ELR (cell line): ENCODE measurements at places on chromosomes 2 and 18.

DNA sequence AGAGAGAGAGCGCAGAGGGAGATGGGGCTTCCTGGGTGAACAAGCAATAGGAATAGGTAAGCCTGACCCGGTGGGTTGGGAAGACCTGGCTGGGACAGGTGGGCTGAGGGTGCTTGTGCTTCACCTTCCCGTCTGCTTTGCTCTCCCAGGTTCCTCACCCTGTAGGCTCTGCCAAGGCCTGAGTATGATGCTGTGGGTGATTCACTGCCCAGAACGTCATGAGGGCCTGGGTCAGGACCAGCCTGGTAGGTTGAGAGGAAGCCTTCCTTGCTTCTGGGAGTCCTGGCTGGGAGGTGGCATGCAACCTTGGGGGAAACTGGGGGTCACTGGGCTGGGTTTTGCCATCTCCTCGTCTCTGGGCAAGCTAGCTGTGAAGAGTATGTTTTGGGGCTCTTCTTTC is 220.2 kb upstream of the APCDD1 start:
- no peak for DNase-seq

- no peak for DNase-seq
These were observed 19.8 kb downstream of the MAP4K4 start for GRCh38 chr2:101717071-101717845.

GRCh38 chr2:232230560-232230959 is 148.0 kb upstream of the ALPP start:
- peak; percentile 40 for DNase-seq

DNA sequence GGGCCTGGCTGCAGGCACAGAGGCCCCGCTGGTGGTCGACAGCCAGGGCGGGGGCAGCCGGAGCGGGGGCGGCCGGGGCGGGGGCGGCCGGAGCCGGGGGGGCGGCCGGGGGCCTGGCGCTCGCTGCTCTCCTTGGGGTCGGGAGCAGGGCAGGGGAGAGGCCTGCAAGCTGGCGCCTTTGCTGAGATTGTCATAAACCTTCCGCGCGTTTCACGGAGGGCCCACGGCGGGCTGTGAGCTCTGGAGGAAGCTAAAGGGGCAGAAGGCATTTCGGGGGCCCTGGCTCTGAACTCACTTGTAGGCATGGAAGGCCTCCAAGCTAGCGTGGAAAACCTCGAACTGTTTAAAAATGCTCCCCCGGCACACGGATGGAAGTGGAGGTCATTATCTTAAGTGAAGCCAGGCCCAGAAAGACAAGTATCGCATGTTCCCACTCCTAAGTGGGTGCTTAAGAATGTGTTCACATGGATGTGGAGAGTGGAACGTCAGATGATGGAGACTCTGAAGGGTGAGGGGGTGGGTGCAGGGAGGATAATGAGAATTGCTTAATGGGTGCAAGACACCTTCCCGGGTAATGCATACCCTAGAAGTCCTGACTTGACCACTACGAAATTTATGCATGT is 629 bp downstream of the PRELID3A start:
- peak; percentile 30 for DNase-seq

DNA sequence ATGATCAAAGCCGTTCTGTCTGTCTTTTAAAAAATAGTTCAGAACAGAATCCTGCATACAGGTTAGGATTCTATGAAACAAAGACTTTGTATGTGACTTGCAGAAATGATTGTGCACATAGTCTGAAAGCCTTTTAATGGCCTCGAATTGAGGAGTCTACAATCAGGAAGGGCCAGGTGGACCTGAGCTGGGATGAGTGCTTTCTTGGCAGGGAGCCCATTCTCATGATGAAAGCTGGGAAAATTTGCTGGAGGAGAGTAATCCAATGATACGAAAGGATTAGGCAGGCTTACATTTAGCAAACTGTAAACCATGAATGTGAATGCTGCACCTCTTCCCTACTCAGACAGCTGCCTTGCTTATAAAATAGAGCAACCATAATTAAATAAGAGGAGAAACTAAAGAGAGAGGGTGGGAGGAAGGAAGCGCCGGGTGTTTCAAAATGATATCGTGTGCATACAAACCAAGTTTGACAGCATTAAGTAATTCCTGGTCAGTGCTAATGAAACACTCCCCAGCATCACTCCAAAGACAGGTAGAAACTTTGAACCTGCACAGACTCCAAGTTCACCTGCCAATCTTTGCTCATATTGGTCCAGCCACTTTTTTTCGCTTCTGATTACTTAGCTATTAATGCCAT is 23.7 kb upstream of the CXCR4 start:
- DNase-seq = no peak

DNA sequence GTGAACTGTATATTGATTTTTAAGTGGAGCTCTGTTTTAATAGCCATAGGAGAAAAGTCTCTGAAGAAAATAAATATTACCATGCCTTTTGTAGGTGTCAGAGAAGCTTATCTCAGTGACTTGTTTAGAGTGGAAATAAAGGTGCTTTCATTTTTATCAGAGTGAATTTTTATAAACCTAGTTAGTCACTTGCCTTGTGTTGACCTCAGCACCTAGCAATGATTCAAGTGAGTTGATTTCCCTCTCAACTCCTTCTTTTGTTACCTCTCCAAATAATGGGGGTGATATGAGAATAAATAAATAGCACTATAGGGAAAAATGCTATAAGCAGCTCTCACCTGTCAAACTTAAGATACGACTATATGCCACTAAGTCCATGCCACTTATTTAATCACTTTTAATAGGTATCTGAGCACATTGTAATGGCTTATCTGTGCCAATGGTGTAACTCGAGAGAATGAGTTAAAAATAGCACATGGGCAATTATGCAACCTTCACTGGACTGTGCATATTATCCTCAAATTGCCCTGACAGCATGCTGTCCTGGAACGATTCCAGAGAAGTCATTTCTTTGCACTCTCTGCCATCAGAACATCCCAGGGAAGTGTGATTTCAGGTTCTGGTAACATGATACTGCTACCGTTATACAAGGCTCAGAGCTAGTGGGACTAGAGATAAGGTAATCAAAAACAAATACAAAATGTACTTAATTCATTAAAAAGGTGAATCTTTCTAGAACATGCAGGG is 290.8 kb downstream of the CCDC85A start:
- peak; percentile 9 for DNase-seq

- no peak for DNase-seq
These were observed 393.4 kb downstream of the ALK start for GRCh38 chr2:29527947-29528346.

DNA sequence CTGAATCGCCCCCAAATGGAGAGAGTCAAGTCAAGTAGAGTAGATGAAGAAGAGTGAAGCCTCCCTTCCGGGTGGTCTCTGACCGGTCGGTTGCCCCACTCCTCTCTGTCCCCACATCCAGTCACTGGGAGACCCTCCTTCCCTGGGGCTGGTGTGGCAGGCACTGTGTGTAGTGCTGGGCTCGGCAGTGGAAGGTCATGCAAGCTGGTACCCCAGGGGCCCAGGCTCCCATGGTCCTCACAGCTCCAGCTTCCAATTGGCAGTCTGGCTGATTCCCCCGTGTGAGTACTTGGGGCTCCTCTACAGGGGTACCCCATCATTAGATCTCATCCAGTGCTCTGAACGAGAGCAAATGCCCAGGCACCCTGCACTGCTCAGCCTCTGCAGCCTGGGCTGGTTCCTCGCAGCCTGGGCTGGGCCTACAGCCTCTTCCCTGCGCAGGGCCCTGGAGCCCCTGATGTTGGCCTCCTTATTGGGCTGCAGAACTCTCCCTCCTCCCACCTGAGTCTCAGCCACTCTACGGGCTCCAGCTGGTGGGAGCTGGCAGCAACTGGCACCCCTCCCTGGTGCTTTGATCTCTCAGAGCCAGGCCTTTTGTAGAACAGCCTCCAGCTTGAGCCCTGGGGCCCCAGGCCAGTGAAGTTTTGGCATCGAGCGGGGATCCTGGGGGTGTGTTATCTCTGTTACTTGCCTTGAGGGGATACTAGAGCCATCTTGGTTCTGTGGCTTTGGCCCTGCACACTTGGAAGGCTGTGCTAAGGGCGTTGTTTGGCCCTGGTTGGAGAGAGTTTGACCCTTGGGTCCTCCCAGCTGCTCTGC is 187.8 kb upstream of the HDAC4 start:
- no peak for DNase-seq

DNA sequence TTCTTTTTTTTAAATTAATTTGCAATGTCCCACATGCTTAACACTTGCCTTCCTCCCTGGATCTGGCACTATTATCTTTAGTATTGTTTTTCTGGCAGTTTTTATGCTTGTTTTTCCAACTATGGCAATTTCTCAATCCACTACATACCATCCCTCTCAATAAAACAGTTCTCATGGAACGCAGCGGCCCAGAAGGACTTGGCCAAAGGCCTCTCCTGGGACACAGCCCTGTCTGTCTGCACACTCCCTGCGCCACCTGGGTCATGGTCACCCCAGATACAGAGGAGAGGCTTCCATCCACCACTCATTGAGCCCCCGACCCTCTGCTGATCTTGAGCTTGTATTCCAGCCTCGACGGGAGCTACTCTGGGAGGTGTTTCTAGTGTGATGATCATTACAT is 91.2 kb downstream of the TWIST2 start:
- no peak for DNase-seq

DNA sequence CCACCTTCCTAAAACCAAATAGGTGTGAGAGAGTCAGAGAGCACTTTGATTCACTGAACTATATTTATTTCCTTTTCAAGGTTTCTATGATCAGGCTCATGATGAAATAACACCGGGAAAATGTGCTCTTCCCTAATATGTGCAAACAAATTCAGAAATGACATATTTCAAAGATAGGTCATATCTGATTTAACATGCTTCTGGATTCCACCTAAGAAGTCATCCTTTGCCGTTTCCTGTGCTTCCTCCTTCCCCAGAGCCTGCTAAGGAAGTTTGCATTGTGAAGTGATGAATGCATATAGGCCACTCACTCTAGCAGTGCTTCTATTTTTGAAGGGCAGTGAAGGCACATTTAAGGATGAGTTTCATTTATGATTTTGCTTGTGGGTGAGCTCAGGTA is 327.6 kb downstream of the TDRD15 start:
- peak; percentile 33 for DNase-seq
